Neural progenitor cell (in vitro differentiated cells): ENCODE measurements at places on chromosomes 12 and 14. TPM values are rescaled to one million over a fixed set of nuclear protein-coding genes. Genes with fewer than 3 reads are reported as not detected.

Gene HNF1A
- total RNA-seq = not detected in 2 replicates

Gene FAM222A
- 2.5 and 10.6 TPM in 2 replicates for total RNA-seq

Gene KRT3
- not detected in 2 replicates for total RNA-seq

Gene DNAI7
- 0.68 and 1.1 TPM in 2 replicates for total RNA-seq

Gene AVPR1A
- 0.04 and 0.09 TPM in 2 replicates for total RNA-seq

Gene INHBC
- 0.06 TPM in 1 of 2 replicates, not detected in the other for total RNA-seq

Gene NOVA1
- 17.9 and 37.9 TPM in 2 replicates for total RNA-seq

Gene MDM1
- 33.7 and 47.2 TPM in 2 replicates for total RNA-seq

Gene GLI1
- total RNA-seq = 0.12 and 0.71 TPM in 2 replicates

Gene SUSD6
- total RNA-seq = 6.3 and 9.2 TPM in 2 replicates

Gene ANKRD9
- total RNA-seq = 10.8 and 47.4 TPM in 2 replicates

- H3K27ac ChIP-seq = no peak overlapping the region
- H3K27me3 ChIP-seq = no peaks in the 10 kb centered on the region
- peaks cover 11% of the 10 kb centered on the region for H3K4me1 ChIP-seq
- DNase-seq = peak; percentile 27
Measured at GRCh38 chr14:58919217-58919616, 269.2 kb upstream of the DAAM1 start.

DNA sequence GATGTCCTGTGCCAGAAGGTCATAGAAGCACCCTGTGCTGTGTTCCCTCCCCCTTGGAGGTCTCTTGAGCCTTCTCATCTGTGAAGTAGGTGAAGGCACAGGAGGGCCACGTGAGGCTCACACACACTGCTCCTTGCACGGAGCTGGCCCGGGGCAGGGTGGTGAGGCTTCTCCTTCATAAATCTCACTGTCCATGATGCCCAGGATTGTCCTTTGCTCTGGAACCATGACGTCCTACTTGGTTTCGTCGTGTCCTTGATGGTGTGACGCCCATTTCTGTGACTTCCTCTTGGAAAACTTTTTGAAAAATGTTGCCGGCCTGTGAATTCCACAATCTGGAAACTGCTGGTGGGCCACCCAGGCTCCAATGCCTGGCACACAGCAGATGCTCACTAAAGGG lies 34.4 kb downstream of the SH2B3 start:
- no peaks in the 10 kb centered on the region for H3K4me1 ChIP-seq
- no peak overlapping the region for H3K27ac ChIP-seq
- no peaks in the 10 kb centered on the region for H3K36me3 ChIP-seq
- DNase-seq = no peak
- no peaks in the 10 kb centered on the region for H3K27me3 ChIP-seq

- H3K27me3 ChIP-seq = no peaks in the 10 kb centered on the region
- peak; percentile 77 for DNase-seq
- peak overlapping the region; percentile 15 for H3K4me3 ChIP-seq
- peak overlapping the region; percentile 49 for H3K27ac ChIP-seq
- H3K4me1 ChIP-seq = peaks cover 39% of the 10 kb centered on the region
Measured at GRCh38 chr14:35558680-35559079, 24.7 kb downstream of the INSM2 start.

GRCh38 chr12:93425736-93426411 lies 15.9 kb downstream of the UBE2N start:
- DNase-seq = no peak
- H3K4me3 ChIP-seq = no peak overlapping the region
- no peak overlapping the region for H3K27ac ChIP-seq
- no peaks in the 10 kb centered on the region for H3K36me3 ChIP-seq
- H3K27me3 ChIP-seq = no peaks in the 10 kb centered on the region

DNA sequence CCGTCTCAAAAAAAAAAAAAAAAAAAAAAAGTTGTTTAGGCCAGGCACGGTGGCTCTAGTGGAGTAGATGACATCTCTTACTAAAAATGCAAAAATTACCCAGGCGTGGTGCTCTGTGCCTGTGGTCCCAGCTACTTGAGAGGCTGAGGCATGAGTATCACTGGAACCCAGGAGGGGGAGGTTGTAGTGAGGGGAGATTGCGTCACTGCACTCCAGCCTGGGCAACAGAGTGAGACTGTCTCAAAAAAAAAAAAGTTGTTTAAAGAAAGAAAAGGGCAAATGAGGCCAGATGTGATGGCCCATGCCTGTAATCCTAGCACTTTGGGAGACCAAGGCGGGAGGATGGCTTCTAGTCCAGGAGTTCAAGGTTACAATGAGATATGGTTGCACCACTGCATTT lies 36.6 kb upstream of the SPPL3 start:
- no peak overlapping the region for H3K27ac ChIP-seq
- H3K27me3 ChIP-seq = no peaks in the 10 kb centered on the region
- no peaks in the 10 kb centered on the region for H3K4me1 ChIP-seq
- no peaks in the 10 kb centered on the region for H3K36me3 ChIP-seq
- no peak for DNase-seq

DNA sequence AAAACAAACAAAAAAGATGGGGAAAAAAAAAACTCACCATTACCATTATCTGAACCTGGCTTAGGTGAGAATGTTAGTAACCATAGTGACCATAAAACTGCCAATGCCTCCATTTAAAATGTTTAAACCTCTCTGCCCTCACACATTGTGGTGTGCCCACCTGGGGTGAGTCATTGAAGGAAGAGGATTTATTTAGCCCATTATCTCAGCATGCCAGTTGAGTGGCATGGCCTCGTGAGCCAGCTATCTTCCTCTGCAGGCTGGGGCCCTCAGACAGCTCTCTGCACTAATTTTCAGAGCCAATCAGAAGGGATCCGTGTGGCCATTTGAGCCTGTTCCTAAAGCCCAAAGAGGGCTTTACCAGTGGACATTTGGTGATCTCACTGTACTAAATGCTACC lies 81.8 kb upstream of the CCDC198 start:
- no peak overlapping the region for H3K4me3 ChIP-seq
- no peaks in the 10 kb centered on the region for H3K27me3 ChIP-seq
- H3K36me3 ChIP-seq = no peaks in the 10 kb centered on the region

- H3K4me3 ChIP-seq = no peak overlapping the region
- no peaks in the 10 kb centered on the region for H3K27me3 ChIP-seq
- no peaks in the 10 kb centered on the region for H3K4me1 ChIP-seq
- H3K27ac ChIP-seq = no peak overlapping the region
- no peaks in the 10 kb centered on the region for H3K36me3 ChIP-seq
Measured at GRCh38 chr14:78103271-78103670, 66.9 kb upstream of the NRXN3 start.

GRCh38 chr12:116094475-116094874 lies 183.0 kb downstream of the MED13L start:
- no peak overlapping the region for H3K4me3 ChIP-seq
- no peaks in the 10 kb centered on the region for H3K27me3 ChIP-seq
- no peaks in the 10 kb centered on the region for H3K4me1 ChIP-seq
- DNase-seq = no peak

GRCh38 chr12:51240971-51241370 lies 2.3 kb downstream of the DAZAP2 start:
- H3K4me3 ChIP-seq = no peak overlapping the region
- peaks cover 4% of the 10 kb centered on the region for H3K36me3 ChIP-seq
- no peak for DNase-seq
- peaks cover 3% of the 10 kb centered on the region for H3K4me1 ChIP-seq
- no peak overlapping the region for H3K27ac ChIP-seq
- no peaks in the 10 kb centered on the region for H3K27me3 ChIP-seq

GRCh38 chr14:61171727-61172126 lies 109.4 kb downstream of the TMEM30B start:
- no peaks in the 10 kb centered on the region for H3K36me3 ChIP-seq
- no peak overlapping the region for H3K27ac ChIP-seq
- DNase-seq = no peak
- H3K4me3 ChIP-seq = no peak overlapping the region
- H3K4me1 ChIP-seq = peaks cover 15% of the 10 kb centered on the region
- no peaks in the 10 kb centered on the region for H3K27me3 ChIP-seq

DNA sequence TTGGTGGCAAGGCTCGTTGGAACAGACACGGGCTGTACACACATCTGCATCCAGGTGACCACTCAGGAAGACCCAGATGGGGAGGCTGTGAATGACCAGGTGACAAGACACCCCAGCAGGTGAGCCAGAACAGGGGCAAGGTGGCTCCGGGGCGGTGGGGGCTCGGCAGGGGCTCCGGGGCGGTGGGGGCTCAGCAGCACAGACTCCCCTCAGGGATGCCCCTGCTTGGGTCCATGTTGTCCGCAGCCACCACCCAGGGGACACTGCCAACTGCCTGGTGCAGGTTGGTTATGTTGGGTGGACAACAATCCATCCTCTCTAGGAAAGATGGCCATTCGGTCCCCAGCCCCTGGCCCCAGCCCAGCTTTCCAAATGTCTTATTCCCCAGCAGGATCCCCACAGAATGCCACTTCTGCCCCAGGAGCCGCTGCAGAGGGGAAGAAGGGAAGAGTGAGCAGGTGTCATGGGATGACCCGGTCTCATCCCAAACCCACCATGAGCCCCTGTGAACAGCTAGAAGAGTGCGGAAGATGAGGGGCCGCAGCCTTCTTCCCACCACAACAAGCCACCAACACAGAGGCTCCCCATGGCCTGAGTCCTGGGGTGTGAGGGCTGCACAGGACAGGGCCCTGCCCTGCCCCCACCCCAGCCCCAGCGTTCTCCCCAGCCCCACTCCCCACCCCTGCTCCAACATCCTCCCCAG lies 31.4 kb upstream of the C14orf180 start:
- no peaks in the 10 kb centered on the region for H3K36me3 ChIP-seq
- no peak overlapping the region for H3K4me3 ChIP-seq
- H3K4me1 ChIP-seq = no peaks in the 10 kb centered on the region
- H3K27ac ChIP-seq = no peak overlapping the region
- no peak for DNase-seq
- no peaks in the 10 kb centered on the region for H3K27me3 ChIP-seq

DNA sequence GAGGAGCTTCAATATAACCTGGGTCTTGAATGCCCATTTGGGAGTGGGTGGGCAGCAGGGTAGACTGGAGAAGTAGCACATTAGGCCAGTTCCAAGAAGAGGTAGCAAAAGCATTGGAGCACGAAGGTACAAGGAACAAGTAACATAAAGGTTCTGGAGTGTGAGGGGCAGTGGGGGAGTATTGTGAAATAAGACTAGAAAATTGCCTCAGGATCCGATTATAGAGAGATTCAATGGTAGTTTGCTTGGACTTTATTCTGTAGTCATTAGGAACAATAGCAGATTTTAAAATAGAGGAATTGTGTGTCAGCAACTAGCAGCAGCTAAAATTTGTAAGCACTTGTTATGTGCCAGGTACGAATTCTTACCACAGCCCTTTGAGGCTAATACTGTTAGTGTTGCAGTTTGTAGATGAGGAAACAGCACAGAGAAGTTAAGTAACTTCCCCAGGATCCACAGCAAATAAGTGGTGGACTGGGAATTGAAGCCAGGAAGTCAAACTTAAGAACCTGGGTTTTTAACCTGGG lies 61.8 kb downstream of the PPFIBP1 start:
- DNase-seq = no peak
- no peak overlapping the region for H3K4me3 ChIP-seq
- no peak overlapping the region for H3K27ac ChIP-seq
- no peaks in the 10 kb centered on the region for H3K36me3 ChIP-seq
